ENCODE measurements at places on chromosomes 5 and 9.

GRCh38 chr5:76547891-76548524, 75.2 kb downstream of the F2RL2 start:
- no peak for DNase-seq

DNA sequence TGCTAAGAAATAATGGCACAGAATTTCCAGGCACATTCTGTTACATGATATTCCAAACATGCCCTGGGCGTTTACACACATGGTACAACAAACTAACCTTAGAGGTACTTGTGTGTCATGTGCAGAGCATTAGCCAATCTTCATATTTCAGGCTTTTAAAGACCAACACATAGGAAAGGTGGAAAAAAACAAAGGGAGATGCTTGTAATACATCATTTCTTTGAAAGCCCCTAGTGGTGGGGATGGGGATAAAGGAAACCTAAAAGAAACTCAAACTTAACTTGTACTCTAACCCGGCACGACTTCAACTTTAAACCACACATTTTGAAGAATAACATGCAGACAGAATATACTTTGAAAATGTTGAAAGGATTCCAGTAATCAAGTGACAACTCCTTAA, 133.6 kb downstream of the PTPRD start:
- DNase-seq, result peak; percentile 4

DNA sequence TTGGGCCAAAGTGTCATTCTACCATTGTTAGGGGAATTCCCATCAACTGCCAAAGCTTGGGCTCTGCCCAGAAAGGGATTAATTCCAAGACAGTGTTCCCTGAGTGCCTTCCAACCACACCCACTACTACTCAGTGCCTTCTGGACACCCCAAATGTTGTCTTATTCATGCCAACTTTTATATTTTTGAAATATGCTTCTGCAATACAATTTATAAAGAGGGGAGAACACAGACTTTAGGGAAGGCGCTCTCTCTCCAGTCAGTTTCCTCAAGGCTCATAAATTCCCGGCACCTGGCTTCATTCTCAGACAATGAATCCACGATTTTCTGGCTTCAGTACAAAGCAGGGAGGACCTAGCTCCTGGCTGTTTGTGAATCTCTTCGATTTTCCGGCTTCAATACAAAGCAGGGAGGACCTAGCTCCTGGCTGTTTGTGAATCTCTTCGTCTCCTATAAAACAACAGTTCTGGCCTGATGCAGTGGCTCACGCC, 120.1 kb upstream of the MYO10 start:
- DNase-seq, result peak; percentile 73

- DNase-seq, result no peak
These were observed 538.2 kb downstream of the CCDC171 start for GRCh38 chr9:16090907-16091629.

GRCh38 chr5:176470539-176470938, 22.4 kb downstream of the FAF2 start:
- no peak for DNase-seq

DNA sequence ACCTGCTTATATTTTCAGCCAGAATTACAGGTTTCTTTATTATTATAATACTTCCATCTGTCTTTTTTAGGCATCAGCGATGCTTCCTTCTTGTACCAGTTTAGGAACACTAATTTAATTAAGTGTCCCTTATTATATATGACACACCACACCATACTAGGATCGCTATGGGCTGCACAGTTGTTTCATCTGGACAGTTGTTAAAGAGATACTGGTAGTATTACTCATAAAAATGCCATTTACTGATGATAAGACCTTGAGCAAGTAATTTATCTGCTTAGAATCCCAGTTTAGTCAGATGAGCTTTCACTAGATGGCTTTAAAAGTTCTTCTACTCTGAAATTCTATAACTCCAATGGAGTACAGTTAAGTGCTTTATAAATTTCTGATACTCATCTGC, 17.1 kb downstream of the ARSK start:
- no peak for DNase-seq

DNA sequence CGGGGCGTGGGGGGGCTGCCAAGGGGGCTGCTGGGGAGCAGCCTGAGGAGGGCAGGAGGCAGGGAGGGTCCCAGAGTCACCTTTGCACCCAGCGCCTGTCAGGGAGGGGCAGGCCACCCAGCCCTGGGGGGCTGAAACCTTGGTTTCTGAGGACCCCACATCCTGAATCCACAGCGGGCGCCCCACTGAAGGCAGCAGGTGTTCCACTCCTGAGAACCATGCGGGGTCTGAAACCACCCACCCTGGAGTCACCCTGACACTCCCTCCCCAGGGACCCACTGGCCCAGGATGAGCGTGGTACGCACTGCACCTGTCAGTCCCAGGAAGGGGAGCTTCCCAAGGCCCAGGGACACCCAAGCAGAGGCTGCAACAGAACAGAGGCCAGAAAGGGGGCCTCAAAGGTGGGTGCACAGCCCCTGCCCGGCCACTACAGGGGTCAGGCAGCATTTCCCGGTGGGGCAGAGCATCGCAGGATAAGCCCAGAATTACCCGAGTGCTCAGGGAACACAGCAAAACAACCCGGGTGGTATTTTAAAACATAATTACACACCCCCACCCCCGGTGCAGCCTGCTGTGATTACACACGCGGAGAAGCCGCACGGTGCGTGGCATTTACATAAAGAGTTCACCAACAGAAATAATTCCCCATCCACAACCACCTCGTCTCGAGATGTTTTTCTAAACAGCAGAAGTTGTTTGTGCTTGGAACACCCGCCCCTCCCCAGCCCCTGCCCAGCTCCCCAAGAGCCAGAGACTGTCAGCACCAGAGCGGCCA, 57.3 kb upstream of the UBAC1 start:
- no peak for DNase-seq

- DNase-seq, result no peak
These were observed 182.9 kb upstream of the MEF2C start for GRCh38 chr5:89065919-89066318.

Measured in bronchial epithelial cell (primary cell).